Activated CD4-positive, alpha-beta T cell treated with anti-CD3 and anti-CD28 coated beads, Interleukin-2, amount 50 U/mL, for 48 hours (primary cell): ENCODE measurements at places on chromosomes 6 and 20.

DNA sequence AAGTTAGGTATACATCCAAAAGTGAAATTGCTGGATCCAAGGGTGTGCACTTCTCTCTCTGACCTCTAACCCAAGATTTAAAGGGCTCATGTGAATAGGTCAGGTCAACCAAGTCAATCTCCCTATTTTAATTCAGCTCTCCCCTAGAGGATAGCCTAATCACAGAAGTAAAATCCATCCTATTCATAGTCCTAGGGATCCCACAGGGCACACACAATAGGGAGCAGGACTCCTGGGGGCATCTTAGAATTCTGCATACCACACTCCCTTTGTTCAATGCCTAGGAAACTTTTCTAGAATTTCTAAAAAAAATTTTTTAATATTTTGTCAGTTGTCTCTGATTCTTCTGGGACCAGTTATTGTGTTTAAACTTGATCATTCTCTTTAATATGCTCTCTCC is 35.1 kb downstream of the CST9L start:
- no peak for DNase-seq

GRCh38 chr20:460707-461106 is 1.6 kb downstream of the TBC1D20 start:
- no peak for DNase-seq

GRCh38 chr6:148747471-148748165 is 788 bp downstream of the UST start:
- peak; percentile 33 for DNase-seq

DNA sequence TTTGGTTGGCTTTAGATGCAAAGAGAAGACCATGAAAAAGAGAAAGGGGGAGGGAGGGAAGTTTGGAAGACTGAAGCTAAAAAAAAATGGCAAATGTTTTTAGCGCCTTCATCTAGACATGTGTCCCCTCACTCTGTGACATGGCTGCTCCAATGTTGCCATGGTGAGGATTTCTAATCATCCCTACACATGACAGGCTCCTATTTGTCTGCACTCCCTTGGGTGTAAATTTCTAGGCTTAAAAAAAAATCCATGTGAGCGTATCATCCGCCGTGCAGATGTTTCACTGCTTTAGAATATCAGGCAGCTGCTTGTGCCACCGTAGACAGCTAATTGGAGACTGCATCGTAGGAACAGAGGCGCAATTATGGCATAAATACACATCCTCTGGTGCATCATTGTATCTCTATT is 761.1 kb upstream of the MMS22L start:
- no peak for DNase-seq

GRCh38 chr6:53391170-53391569 is 42.4 kb upstream of the ELOVL5 start:
- DNase-seq: no peak

DNA sequence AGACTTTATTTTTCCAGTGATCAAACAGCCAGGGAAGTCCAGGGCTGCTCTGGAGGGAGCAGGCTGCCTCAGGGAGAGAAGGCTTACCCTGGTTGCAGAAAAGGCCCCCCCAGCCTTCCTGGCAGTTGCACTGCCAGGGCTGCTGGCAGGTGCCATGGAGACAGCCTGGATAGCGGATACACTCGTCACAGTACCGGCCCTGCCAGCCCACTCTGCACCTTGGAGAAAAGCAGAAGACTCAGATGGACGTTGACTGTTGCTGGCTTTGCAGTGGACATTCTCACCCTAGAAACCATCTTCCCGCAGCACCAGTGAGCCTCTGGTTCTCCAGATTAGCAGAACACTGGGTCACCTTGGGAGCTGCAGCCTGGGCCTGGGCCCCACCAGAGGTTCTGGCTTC is 5.4 kb downstream of the DLL1 start:
- no peak for DNase-seq

DNA sequence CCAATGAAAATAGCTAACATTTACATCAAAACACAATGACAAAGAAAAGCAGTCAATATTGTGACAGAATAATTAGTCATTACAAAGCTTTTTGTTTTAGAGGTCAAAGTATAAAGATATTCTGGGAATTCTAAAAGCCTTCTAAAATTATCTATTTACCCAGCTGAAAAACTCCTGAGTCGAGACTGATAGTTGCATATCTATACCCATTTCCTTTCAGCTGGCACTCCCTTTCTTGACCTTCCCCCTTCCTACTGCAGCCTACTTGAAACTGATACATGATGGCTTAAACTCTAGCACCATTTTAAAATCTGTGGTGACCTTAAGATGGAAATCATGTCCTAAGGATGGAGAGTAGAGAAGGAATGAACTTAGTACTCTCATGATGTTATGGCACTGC is 38.6 kb downstream of the LMBRD1 start:
- no peak for DNase-seq

DNA sequence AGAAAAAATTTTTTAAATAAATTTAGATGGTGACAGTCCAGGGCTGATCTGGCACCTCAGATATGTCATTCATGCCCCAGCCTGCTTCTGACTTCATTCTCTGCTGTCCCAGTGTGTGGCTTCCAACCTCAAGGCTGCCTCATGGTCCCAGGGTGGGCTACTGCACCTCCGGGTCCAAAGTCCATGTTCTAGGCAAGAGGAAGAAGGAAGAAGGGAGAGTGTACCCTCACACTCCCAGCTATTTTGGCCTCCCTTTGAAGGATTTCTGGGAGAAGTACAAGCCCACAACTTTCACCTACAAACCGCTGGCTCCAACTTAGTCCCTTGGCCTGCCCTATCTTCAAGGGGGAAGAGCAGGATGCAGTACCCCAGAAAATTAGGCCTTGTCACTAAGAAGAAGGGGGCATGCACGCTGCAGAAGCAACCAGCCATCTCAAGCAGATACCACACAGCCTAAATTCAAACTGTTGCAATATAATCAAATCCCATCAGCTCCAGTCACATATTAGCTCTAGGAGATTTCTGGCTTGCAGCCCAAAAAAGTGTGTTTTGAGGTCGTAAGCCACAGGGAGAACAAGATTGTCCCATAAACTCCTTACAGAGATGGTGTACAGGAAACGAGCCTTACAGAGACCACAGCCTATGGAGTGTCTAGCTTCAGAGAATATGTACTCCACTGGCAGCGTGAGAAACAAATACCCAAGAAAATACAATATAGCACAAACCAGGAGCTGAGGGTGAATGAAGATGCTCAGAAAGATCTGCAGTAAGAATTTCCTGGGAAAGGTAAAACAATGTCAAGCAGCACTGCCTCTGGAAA is 906 bp upstream of the BTN3A2 start:
- DNase-seq: no peak

DNA sequence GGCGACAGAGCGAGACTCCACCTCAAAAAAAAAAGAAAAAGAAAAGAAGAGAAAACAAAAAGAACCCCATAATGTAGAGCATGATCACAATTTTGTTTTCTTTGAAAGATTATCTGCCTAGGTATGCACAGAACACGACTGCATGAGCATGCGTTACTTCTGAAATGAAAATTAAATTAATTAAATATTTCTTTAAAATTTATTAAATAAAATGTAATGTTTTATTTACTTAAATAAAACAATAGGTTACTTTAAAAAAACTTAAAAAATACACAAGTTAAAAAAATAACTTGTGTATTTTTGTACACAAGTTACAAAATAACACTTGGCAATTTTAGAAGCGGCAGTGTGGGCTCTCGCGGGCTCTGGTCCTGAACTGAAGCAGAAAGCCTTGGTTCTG is 107.8 kb downstream of the TFAP2A start:
- no peak for DNase-seq

GRCh38 chr20:2807019-2807418 is 6.6 kb upstream of the CPXM1 start:
- no peak for DNase-seq

- DNase-seq: peak; percentile 30
Observed at GRCh38 chr6:130366107-130367005, 539 bp downstream of the TMEM200A start.

DNA sequence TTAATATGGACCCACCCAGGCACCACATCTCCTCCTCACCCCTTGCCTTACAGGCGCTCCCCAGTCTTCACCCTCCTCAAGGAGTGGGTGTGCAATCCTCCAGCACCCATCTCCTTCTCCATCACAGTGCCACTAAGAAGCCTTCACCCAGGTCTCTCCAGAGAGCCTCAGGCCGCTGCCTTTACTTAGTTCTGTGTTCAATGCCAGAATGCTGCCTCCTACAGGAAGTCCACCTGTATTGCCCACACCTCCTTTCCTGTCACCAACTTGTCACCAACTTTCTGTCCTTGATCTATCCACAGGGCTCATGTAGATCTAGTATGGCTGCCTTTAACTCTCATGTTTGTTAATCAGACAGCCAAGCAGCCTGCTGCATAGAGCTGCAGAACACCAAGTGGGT is 586 bp upstream of the LST1 start:
- DNase-seq: peak; percentile 58

GRCh38 chr20:4026093-4026601 is 10.8 kb upstream of the RNF24 start:
- no peak for DNase-seq

GRCh38 chr20:44721785-44722054 is 6.6 kb downstream of the CCN5 start:
- DNase-seq: no peak

GRCh38 chr6:39206250-39206721 is 23.0 kb downstream of the KCNK5 start:
- no peak for DNase-seq

DNA sequence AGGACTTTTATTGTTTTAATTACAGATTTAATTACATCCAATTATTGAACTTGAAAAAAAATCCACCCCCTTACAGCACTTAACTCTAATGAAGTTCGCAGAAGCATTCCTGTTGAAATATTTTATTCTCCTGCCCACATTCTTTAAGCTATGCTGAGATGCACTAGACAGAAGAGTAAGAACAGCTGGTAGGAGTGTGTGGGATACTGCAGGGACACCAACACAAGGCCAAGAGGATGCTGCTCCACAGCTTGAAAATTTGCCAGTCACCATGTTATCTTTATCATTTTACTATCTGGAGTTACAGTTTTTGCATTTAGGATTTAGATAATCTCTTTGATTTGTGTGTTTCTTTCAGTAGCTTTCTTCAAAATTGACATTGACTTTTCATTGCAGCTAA is 180.7 kb downstream of the EPHA7 start:
- no peak for DNase-seq

- no peak for DNase-seq
Observed at GRCh38 chr6:9292975-9293374, 857.6 kb upstream of the SLC35B3 start.

DNA sequence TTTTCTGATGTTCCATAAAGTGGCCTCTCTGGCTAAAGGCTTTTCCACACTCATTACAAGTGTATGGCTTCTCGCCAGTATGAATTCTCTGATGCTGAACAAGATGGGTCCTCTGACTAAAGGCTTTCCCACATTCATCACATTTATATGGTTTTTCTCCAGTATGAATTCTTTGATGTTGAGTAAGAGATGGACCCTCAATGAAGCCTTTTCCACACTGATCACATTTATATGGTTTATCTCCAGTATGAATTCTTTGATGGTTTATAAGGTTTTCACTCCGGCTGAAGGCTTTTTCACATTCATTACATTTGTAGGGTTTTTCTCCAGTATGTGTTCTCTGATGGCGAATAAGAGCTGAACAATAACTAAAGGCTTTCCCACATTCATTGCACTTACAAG is 20.4 kb downstream of the ZNF184 start:
- DNase-seq: no peak

- peak; percentile 21 for DNase-seq
Observed at GRCh38 chr20:32970973-32971300, 33.3 kb downstream of the SUN5 start.

DNA sequence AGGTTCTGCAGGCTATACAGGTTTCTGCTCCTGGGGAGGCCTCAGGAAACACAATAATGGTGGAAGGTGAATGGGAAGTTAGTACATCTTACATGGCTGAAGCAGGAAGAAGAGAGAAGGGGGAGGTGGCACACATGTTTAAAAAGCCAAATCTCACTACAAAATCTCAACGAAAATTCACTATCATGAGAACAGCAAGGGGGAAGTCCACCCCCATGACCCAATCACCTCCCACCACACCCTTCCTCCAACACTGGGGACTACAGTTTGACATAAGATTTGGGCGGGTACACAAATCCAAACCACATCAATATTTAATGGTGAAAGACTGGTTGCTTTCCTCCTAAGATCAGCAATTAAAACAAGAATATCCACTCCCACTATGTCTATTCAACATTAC is 13.8 kb upstream of the POLR1H start:
- DNase-seq: no peak

GRCh38 chr20:38935967-38936407 is 9.8 kb downstream of the FAM83D start:
- no peak for DNase-seq

DNA sequence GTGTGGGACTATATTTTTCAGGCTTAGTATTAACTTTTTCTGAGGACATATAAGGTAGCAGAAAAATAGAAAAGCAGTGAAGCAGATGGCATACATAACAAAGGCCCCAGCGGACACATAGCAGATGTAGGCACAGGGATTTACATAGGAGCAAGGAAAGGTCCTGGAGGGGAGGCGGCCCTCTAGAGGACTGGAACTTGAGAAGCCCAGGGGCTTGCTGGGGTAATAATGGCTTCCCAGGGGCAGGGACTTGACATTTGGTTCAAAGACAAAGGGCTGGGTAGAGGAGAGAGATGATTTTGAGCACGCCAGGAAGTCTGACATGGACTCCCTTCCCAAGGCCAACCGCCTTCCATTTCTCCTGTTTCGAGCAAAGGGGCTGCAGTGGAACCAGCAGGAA is 31.7 kb upstream of the OSTM1 start:
- no peak for DNase-seq

- DNase-seq: no peak
Observed at GRCh38 chr20:55354720-55355119, 650.6 kb downstream of the CBLN4 start.

- no peak for DNase-seq
Observed at GRCh38 chr20:40925829-40926510, 102.7 kb upstream of the TOP1 start.

- no peak for DNase-seq
Observed at GRCh38 chr20:24406750-24407149, 62.7 kb upstream of the SYNDIG1 start.

DNA sequence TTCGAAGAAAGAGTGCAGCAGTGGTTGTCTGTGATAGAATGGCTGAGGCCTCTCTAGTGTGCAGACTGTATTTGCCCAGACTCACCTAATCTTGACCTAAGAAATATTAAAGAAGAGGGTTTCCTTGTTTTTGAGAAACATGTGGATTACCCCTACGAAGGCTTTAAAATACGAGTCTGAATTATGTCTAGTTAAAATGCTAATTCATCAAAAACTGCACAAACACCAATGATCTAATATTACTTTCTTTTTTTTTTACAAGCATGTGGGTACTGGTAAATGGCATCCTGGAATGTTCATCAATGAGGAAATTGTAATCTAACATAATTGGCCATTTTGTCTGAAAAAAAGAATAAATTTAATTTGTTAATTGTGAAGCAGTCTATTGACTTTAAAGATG is 510.9 kb downstream of the EPM2A start:
- DNase-seq: no peak

GRCh38 chr6:41232667-41233066 is 4.5 kb downstream of the TREML4 start:
- DNase-seq: no peak

- DNase-seq: no peak
Observed at GRCh38 chr6:105493736-105494135, 90.9 kb upstream of the PREP start.

GRCh38 chr6:150134280-150134920 is 8.4 kb upstream of the PPP1R14C start:
- DNase-seq: no peak

GRCh38 chr20:38880952-38881735 is 45.1 kb upstream of the FAM83D start:
- no peak for DNase-seq

GRCh38 chr6:135226537-135226936 is 45.4 kb downstream of the MYB start:
- no peak for DNase-seq
